Bronchial epithelial cell (primary cell): ENCODE measurements at places on chromosomes 1 and 21. TPM values are rescaled to one million over a fixed set of nuclear protein-coding genes. Genes with fewer than 3 reads are reported as not detected.
A peak's percentile ranks its signal among the peaks of the same experiment; 100 is the strongest.

TMEM269 gene
- total RNA-seq: under 0.01 TPM in 2 replicates

- DNase-seq: no peak
Measured at GRCh38 chr21:42161956-42162681, 56.8 kb upstream of the ABCG1 start.

DNA sequence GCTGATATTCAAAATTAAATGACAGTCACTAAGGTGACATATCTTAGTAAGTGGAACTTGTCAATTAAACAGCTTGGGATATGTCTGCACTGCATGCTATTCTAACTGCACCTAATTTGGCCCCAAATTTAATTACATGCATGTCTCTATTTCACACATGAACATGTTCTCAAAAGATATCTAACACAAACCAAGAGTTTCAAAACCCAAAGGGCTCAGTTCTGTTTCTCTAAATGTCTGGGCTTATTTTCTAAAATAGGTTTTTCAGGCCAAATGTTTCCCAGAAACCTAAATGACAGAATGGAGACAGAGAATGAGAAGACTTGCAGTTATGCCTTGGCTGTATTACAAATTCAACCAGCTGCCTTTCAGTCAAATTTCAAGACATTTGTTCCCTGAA, 11.3 kb downstream of the RAB29 start:
- no peak for DNase-seq

DNA sequence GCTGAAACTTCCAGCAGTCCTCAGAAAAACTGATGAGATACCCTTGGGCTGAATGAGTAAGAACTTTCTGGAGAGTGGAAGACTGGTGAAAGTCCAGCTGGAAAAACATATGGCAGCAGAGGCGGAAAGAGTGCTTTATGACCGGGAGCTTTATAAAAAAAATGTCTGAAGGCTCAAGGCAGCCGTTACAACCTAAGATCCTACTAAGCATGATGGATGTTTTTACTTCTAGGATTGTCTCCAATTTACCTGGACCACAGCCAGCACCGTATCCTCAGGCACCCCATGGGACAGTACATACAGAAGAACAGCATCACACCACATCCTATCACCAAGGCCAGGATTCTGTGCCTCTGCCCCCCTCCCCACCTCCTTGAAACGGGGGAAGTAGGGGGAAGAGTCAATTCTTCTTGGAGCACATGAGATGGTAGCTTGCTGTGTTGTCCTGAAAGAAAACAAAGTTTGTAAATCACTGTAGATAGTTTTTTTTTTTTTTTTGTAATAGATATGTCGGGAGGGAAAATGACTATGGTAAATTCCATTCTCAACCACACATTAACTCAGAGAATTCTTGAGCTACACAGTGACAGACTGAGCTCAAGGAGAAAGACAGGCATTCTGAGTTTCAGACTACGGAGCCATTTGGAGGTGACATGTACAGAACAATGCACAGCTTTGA, 11.8 kb upstream of the IRF2BP2 start:
- DNase-seq: no peak

LCK gene
- total RNA-seq: 0.26 TPM in 1 of 2 replicates, not detected in the other

KRTAP6-2 gene
- not detected in 2 replicates for total RNA-seq

PLEKHA6 gene
- 2.1 and 3.5 TPM in 2 replicates for total RNA-seq

MTMR11 gene
- total RNA-seq: 1.1 and 2.0 TPM in 2 replicates

DNA sequence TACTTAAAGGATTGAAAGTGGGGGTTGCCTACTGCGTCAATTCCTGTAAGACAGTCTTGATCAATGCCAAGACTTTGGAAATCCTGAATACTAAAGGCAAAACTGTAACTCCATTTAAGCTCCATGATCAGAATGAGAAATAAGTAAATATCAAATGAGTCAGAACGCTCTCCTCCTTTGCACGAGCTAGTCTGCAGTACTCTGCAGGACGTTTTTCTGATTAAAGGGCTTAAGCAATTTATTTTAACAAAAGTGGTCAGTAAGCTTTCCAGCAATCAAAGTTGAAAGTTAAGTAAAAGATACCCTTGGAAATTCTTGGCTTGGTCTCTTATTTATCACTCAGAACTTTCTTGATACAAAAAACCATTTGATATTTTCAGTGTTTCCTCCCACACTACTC, 35.7 kb upstream of the ARHGAP29 start:
- peak; percentile 41 for DNase-seq

GRCh38 chr1:162918151-162918754, 57.3 kb upstream of the CCDC190 start:
- no peak for DNase-seq

LAMC2 gene
- total RNA-seq: 1,014 and 1,840 TPM in 2 replicates
